RCC 7860 (cell line): ENCODE measurements at places on chromosomes 11 and 22.
A peak's percentile ranks its signal among the peaks of the same experiment; 100 is the strongest.

DNA sequence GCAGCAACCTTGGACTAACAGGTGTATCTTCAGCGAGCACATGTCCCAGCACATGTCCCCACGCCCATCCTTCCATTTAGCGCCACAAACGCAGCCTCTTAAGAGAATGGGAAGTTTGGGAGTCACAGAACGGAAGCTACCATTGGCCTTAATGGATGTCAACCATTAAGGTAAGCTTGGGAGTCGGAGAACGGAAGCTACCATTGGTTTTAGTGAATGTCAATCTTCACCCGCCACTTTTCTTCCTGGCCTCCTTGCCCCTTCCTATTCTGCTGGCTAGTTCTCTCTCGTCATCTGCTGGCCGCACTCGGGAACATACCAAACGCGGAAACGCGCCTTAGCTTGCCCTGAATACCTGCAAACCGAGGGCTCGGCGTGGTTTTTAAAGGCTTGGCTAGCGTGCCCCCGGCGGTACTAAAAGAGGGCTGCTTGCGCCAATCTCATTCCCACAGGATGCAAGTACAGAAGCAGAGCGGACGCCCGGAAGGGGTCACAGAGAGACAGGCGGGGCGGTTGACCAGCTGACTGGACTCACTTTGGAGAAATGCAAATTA lies 24.3 kb downstream of the GLYATL1 start:
- DNase-seq: no peak

DNA sequence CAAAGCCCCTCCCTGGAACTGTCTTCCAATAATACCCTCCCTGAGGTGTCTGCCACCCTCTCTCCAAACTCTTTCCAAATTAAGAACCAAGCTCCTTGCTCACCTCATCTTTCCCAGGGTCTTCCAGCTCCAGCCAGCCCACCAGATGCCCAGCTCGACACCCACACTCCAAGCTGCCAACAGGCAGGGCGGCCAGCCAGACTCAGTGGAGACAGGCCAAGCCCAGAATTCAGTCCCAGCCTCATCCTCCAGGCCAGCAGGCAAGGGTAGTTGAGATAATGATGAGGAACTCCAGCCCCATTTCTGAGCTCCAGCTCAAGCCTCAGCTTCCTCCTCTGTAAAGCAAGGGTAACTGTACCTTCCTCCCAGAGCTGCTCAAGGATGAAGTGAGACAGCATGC lies 132.9 kb downstream of the CHST1 start:
- DNase-seq: no peak

- DNase-seq: no peak
These were observed 116.7 kb upstream of the LARGE1 start for GRCh38 chr22:34036931-34037330.

GRCh38 chr11:12087075-12088004 lies 23.1 kb upstream of the MICAL2 start:
- DNase-seq: peak; percentile 84

DNA sequence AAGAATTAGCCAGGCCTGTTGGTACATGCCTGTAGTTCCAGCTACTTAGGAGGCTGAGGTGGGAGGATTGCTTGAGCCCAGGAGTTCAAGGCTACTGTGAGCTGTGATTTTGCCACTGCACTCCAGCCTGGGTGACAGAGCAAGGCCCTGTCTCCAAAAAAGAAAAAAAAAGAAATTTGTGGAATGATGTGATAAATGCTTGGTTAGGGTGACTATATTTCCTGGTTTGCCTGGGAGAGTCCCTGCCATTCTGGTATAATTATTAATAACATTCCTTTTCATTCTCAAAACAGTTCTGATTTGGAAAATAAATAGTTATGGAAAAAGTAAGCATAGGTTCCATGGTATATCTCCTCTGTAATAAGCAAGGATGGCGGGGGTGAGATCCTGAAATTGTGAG lies 74.8 kb downstream of the SWAP70 start:
- no peak for DNase-seq

DNA sequence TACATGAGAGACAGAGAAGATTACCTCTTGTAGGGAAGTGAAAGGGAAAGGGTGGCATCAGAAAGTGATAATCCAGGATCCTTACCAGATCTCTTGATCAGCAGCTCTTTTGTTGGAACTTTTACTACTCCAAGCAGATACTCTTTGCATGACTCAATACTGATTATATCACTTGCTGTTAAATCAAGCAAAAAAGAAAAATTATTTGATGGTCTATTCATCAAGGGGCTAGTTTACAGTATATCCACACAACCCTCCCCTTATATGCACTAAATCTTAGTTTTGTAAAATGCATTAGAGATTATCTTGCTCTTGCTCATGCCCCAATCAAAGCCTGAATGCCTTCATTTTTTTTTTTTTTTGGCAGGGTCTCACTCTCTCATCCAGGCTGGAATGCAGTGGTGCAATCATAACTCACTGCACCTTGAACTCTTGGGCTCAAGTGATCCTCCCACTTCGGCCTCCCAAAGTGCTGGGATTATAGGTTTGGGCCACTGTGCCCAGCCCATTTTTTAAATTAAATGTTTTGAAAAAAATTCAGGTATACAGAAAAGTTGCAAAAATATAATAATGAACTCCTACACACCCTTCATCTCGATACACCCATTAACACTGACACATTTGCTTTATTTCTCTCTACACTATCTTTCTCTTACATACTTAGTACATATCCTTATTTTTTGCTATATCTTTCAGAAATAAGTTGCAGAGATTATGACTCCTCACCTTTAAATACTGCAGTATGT lies 76.1 kb upstream of the UCP3 start:
- peak; percentile 48 for DNase-seq

DNA sequence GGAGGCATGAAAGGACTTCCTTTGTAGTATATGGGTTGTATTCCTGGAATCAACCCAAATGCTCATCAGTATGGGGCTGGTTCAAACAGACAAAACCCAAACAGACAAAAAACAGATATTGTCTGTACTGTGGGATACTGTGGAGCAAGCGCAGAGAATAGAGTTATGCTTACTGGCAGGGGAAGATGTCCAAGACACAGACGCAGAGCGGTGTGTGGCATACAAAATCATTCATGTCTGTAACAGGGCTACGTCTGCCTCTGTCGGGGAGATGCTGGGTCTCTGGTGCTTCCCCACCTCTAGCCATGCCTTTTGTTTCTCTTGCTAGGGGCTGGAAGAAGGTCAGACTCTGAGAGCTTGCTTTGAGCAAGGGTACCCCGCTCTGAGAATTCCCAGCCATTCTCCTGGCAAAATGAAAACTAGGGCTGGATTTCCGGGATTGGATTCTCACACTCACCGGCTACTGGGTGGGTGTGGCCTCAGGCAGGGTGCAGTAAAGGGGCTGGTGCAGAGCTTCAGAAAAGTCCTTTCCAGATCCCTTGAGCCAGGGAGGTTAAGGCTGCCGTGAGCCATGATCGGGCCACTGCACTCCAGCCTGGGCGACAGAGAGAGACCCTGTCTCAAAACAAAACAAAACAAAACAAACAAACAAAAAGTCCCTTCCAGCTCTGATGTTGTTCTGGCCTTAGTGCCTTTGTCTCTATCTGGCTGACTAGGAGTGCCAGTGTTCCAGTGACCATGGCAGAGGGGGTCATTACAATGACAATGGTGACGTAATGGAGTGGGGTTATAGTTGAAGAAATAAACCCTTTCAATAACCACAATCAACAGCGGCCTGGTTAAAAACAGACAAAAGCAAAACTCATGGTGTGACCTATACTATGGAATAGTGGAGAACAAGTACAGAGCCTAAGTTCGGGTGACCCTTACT lies 2.9 kb upstream of the ABCC8 start:
- no peak for DNase-seq
